ENCODE measurements at places on chromosomes 1 and 21.

DNA sequence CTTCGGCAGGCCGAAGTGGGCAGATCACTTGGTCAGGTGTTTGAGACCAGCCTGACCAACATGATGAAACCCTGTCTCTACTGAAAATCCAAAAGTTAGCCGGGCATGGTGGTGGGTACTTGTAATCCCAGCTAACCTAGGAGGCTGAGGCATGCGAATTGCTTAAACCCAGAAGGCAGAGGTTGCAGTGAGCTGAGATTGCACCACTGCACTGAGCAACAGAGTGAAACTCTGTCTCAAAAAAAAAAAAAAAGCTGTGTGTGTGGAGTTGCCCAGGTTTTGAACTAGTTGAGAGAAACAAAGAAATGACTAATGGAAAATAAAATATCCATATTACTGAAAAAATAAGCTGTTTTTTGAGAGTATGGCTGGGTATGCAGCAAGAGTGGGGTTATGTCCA lies 100.2 kb downstream of the GTF2B start:
- DNase-seq: no peak

- no peak for DNase-seq
These were observed 22.0 kb downstream of the PRKCZ start for GRCh38 chr1:2072109-2072806.

- DNase-seq: no peak
These were observed 5.6 kb downstream of the ARHGEF16 start for GRCh38 chr1:3459940-3460671.

DNA sequence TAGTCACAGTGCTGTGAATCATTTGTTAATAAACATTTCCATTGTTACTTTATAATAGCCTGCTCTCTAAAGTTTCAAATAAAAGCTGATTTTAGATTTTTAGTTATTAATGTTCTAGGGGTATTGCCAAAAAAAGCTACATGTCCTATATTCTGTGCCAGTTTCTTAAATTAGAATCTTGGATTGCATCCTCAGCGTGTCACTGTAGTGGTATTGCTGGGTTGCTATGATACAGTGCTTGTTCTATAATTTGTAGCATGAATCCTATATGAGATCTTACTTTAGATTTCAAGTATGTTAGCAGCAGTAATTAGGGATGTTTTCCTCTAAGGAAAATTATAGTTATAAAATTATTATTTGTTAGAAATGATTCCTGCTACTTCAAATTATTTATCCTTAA lies 16.4 kb downstream of the PPP2R5A start:
- DNase-seq: no peak

DNA sequence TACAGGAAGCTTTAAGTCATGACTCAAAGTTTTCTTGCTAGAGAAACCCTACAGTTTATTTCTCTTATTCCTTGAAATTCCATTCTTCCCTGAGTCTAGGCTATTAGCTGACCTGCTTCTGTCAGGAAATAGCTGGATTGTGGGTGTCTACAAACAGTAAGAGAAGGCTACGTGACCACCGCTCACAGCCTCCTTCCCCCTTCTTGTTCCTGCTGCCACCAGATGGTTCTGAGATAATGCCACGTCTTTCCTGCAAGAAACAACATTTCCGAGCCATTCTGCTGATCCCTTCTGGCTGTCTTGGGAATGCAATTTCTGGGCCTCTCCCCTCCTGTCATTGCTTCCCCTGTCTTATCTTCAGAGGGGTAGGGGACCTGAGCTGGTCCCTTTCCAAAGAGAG lies 128.9 kb upstream of the SGIP1 start:
- no peak for DNase-seq

GRCh38 chr1:60274422-60275290 lies 201.1 kb upstream of the C1orf87 start:
- DNase-seq: no peak

GRCh38 chr1:152110365-152110859 lies 4.8 kb downstream of the TCHH start:
- DNase-seq: no peak

All from DND-41 (cell line).